ENCODE measurements at places on chromosomes 1 and 21. TPM values are rescaled to one million over a fixed set of nuclear protein-coding genes. Genes with fewer than 3 reads are reported as not detected.

DNA sequence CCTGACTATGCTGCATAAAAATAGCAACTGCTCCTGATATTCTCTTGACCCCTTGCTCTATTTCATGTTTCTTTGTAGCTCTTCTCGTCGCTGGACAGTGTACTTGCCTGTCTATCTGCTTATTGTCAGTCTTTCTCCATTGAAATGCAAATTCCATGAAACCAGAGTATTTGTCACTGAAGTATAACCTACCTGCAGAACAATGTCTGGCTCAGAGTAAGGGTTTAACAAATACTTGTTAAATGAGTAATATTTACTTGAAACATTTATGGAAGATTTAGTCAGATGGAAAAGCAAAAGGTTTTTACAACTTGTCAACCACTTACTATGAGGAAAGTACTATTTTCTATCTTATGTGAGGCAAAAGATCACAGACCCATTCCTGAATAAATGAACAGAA is 19.9 kb upstream of the ERICH3 start:
- no peak for DNase-seq

- DNase-seq = no peak
These were observed 14.0 kb downstream of the FAAP20 start for GRCh38 chr1:2180297-2181245.

DNA sequence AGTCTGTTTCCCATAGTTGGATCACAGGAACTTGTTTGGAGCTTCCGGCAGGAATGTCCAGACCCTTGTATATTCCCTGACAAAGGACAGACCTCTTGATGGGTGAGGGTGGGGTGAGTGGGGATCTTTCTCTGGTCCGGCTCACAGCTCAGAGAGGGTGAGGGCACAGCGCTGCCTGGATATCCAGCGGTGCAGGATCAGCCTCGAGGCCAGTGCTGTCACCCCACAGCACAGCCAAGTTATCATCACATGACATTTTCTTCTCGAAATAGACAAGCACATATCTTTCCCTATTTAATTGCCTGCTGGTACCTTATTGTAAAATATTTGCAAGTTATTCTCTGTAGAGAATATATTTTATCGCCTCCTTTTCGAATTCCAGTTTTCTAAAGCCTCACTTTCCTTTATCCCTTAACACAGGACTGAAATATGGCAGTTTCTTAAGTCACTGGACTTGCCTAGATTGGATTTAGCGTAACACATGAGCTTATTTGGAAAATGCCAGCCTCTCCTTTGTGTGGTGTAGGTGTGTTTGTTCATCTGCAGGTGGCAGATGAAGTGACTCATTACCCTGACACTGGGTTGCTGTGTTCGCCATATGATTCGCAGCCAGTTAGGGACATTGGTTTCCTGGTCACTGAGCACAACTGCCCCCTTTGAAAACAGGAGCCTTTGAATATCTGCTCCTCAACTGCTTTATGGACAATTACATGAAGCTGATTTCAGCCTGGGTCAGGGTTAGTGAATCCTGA is 21.4 kb downstream of the CLIC6 start:
- DNase-seq = no peak

GRCh38 chr1:106360252-106360651 is 696.2 kb upstream of the PRMT6 start:
- no peak for DNase-seq

- DNase-seq = no peak
These were observed 1.5 kb downstream of the GCLM start for GRCh38 chr1:93907718-93908117.

DNA sequence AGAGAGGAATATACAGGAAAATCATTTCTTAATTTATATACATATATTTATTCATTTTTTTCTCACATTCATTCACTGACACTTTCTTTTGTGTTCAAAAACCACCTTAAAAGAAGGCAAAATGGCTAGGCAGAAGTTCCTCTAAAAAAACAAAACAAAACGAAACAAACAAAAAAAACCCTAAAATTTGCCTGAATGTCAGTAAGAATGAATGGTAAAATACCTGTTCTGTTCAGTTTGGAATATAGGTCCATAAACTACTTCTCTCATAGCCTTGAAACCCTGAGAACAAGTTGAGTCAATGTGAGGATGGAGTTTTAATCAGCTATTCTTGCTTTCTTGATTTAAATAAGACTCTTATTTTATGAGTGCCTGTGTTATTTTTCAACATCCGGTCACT is 14.7 kb upstream of the ALG6 start:
- DNase-seq = no peak

- DNase-seq = no peak
These were observed 9.2 kb downstream of the GNB1 start for GRCh38 chr1:1881727-1882126.

GRCh38 chr1:34656731-34657130 is 98.1 kb upstream of the GJB5 start:
- DNase-seq = no peak

GRCh38 chr1:160664573-160665051 is 17.8 kb upstream of the SLAMF1 start:
- DNase-seq = no peak

DNA sequence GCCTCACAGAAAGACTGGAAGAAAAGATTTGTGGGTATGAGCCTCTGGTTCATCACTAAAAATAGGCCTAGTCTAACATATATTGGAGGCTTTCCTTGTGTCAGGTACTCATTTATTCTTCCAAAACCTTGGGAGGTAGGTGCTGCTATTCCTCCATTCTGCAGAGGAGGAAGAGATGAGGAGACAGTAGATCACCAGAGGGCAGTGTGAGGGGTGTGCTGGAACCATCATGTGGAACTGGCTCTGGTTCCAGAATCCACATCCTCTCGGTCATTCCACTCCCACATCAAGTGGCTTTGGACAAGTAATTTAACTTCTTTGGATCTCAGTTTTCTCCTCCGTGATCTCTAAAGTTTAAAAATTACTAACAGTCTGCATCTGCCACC is 7.4 kb upstream of the INKA2 start:
- no peak for DNase-seq

GRCh38 chr1:1563688-1564087 is 11.0 kb downstream of the SSU72 start:
- DNase-seq = no peak

- DNase-seq = no peak
These were observed 49.9 kb upstream of the HAO2 start for GRCh38 chr1:119318466-119319309.

The OLIG2 gene
- total RNA-seq = not detected

The BRDT gene
- not detected for total RNA-seq

All from upper lobe of right lung (tissue), 1 donor.